GM19239 (cell line): ENCODE measurements at places on chromosomes 6 and 20.

- DNase-seq = no peak
These were observed 289.1 kb upstream of the SUPT3H start for GRCh38 chr6:45666846-45667245.

- no peak for DNase-seq
These were observed 15.6 kb upstream of the TRIM39 start for GRCh38 chr6:30311101-30311500.

DNA sequence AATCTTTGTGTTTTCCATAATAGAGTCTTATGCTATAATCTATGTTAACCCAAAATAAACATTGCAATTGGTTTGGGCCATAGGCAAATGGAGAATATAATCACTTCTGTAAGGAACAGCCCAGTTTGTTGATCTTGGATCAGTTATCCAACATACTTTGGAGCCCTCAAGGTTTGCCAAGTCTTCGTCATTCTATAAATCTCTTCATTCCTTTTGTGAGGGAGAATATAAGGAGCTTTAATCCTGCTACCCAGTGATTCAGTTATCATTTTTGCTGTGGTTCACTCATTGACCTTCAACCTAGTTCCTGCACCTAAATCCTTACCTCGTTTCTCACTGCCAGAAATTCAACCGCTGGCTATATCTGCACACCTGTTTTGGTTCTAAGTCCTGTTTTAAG, 500.3 kb upstream of the PTCHD4 start:
- no peak for DNase-seq

GRCh38 chr6:111723412-111723970, 117.8 kb upstream of the TRAF3IP2 start:
- no peak for DNase-seq

- no peak for DNase-seq
These were observed 85.8 kb upstream of the PREP start for GRCh38 chr6:105488516-105489215.

- DNase-seq = no peak
These were observed 228.1 kb upstream of the CST7 start for GRCh38 chr20:24720957-24721356.

- DNase-seq = no peak
These were observed 86.4 kb upstream of the TIAM2 start for GRCh38 chr6:154908723-154909122.

DNA sequence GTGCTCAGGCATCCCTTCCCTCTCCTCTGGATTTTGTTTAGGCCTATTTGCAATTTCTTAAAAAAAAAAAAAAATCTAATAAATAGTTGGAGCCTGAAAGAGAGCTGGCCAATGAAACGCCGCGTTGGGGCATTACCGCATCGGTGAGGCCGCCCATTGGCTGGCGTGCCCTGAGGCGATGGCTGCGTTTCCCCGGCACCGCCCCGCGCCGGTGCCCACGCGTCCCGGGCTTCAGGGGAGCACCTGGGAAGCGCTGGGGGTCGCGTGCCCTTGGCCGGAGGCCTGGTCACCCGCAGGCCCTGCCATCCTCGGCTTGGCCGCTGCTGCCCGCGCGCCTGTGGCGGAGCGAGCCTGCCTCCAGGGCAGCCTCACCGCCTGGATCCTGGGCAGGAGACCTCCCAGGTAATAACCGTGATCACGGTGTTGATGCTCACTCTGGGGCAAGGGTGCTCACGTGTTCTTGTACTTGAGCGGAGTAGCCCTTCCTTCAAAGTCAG, 155.4 kb downstream of the NRN1 start:
- no peak for DNase-seq

- no peak for DNase-seq
These were observed 16.1 kb downstream of the GMEB2 start for GRCh38 chr20:63610581-63611435.

DNA sequence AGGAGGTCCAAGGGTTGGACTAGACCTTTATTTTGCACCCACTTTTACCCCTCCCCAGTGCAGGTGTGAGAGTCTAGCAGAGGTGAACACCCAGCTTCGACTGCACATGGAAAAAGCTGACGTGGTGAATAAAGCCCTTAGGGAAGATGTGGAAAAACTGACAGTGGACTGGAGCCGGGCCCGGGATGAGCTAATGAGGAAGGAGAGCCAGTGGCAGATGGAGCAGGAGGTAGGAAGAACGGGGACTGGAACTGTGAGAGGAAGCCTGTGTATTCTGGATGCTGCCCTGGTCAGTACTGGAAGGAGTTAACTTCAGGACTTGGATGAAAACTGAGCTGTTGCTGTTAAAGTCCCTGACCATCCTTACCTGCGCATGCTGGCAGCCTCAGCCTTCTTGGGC, 10.6 kb downstream of the CEP250 start:
- no peak for DNase-seq

DNA sequence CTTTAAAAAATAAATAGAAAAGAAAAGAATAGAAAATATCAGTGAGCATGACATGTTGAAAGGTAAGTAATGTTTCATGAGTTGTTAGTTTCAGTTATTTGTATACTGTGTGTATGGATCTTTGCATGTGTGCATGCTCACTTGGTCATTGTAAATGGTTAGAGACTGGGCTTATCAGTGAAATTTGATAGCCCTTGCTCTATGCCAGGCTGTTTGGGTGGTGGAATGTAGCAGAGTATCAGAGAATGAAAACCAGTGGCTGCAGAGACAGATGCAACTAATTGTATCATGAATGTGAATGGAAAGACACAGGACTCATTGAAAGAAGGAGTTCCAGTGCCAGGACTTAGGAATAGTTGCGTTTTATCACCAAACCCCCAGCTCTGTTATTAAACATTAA, 4.2 kb downstream of the GSTA2 start:
- DNase-seq = no peak

DNA sequence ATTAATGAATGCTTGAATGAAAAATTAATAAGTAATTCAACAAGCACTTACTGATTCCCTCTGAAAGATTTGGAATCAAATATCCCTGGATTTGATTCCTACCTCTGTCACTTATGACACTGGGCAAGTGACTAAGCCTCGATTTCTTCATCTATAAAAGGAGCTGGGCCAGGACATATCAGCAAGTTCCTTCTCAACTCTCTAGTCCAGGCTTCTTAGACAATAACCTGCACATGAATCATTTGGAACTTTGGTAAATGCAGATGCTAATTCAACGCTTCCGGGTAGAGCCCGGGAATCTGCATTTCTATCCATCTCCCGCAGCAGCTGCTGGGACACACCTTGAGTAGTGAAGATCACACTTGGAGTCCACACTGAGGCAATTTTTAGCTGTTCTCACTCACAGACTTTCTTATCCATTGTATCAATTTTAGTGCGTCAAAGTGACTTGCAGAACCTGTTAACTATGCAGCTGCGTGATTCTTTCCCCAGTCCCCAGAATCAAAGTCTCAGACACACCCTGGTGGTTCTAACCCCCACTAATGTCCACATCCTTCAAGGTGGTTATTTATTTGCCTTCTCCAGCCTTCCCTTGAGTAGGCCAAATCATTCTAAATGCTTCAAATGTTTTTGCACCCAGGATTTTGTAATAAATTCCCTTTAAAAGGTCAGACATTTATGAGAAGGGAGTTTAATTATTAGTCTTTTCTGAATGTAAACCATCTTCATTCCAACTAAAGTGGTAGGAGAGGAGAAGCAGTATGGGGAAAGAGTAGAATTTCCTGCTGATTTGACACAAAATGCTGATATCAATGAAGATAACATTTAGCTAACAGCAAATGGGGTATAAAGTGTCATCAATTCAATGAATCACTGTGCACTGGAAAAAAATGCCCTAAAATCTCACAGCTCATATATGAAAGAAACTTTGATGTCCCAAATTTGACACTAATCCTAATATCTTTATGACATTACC, 26.0 kb upstream of the CCND3 start:
- DNase-seq = no peak

GRCh38 chr6:130515306-130515705, 149.5 kb downstream of the TMEM200A start:
- no peak for DNase-seq

GRCh38 chr20:53859684-53860083, 210.7 kb downstream of the BCAS1 start:
- no peak for DNase-seq

DNA sequence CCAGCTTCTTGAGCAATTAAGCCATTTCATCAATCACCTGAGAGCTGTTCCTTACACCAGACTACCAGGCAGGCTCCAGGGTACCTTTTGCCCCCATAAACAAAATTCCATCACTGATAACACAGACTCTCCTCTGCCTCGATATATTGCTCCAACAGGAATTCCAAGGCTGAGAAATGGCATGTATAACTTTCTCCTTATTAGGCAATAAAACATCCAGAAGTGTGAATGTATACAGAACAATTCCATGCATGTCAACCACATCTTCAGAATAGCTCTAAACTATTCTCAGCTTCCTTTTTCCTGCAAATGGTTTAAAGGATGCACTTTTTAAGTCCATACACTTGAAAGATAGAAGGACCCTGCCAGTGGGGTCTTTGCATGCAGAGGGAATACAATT, 73.8 kb downstream of the EDN3 start:
- DNase-seq = no peak
